ENCODE measurements at places on chromosomes 6 and 20.

GRCh38 chr6:344816-345340 is 46.7 kb upstream of the IRF4 start:
- no peak for DNase-seq

DNA sequence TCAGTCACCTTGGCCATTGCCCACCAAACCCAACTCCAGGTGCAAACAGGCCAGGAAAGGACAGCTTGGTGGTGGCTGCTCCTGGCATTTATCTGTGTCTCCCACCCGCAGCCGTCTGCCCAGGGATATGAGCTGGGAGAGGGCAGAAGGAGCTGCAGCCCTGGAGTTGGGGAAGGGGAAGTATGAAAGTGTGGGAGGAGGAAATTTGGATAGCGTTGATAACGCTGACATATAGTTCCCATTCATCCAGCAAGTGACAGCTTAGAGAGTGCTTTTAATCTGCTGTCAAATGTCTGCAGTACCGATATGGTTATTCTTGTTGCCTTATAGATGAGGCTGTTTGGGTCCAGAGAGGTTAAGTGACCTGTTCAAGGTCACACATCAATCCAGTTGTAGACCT is 741 bp downstream of the KCNK16 start:
- DNase-seq = no peak

DNA sequence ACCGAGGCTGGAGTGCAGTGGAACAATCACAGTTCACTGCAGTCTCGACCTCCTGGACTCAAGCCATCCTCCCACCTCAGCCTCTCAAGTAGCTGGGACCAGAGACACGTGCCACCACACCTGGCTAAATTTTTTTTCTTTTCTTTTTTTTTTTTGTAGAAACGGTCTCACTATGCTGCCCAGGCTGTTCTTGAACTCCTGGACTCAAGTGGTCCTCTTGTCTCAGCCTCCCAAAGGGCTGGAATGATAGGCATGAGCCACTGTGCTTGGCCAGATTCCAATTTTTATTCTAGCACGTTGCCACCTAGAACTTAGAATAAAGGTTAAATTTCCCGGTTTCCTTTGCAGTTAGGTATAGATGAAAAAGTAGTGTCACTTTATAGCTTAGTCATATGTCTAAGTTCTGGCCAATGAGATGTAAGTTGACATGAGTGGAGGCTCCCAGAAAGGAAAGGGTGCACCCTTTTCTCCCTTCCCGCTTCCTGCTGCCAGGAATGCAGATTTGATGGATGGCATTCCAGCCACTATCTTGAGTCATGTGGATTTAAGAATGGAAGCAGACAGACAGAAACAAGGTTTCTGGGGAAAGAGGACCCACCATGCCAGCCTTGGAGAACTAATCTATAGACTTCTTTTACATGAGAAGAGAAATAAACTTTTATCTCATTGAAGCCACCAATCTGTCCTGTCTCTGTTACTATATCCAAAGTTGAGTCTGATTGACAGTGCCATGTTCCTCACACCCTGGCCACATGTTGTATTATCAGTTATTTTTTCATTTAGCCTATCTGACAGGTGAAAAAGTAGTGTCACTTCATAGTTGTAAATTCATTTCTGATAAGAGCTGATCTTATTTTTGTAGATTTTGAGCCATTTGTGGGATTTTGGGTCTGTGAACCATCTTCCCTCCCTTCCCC is 60.6 kb upstream of the NCOA3 start:
- peak; percentile 59 for DNase-seq

- DNase-seq = peak; percentile 77
These were observed 41.9 kb downstream of the ELOVL5 start for GRCh38 chr6:53306819-53307347.

DNA sequence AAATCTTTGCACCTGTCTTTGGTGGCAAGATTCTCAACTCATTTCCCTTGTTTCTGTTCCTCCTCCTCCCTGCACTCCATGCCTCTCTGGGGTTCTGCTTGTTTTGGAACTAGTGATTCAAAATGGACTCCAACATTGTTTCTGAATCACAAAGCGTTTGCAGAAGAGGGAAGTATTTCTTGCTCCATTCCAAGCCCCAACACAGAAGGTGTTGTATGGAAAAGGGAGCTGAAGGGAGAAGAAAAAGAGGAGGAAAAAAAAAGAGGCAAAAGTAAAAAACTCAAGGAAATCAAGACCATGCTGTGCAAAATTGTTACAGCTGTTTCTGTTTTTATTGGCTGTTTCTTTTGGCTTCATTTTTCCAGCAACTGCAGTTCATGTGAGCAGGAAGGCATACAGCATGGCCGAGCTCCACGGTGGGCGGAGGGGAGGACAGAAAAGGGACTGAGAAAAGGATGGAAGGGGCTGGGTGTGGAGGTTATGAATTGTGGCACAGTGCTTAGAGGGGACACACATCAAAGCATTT is 66.9 kb upstream of the PRL start:
- no peak for DNase-seq

DNA sequence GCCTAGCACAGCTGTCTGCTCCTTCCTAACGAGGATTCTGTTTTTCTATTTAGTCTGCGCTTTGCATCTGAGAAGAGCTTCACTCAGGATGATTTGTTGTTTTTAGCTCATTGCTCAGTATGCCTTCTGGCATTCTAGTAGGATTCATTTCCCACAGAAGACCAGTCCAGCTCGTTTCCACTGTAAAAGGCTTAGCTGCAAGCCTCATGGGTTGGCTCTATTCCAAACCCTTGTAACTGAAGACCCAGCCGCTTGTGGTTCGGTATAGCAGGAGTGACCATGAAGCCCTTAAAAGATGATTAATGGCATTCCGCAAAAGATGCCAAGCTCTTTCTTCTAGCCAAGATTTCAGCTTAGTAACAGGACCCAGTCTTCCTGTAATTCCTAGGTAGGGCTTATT is 7.2 kb downstream of the ADGRF1 start:
- DNase-seq = peak; percentile 98

GRCh38 chr20:58070664-58071196 is 157.7 kb downstream of the ANKRD60 start:
- no peak for DNase-seq

DNA sequence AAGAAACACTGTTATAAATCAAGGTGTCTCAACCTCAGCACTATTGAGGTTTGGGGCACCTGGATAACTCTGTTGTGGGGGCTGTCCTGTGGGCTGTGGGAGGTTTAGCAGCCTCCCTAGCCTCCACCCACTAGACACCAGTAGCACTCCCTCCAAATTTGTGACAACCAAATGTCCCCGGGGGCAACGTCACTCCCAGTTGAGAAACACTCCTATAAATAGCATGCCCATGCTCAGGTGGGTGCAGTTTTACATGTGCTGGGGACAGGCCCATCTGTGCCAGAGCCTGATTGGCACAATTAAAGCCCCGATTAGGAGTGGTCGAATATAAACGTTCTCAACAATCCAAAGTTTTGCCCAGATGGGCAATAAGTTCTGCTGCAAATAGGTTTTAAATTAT is 78.9 kb downstream of the FAM50B start:
- DNase-seq = no peak

Data from ELR (cell line).